ENCODE measurements at places on chromosomes 6 and 20.

- DNase-seq, result no peak
Measured at GRCh38 chr20:53001498-53002301, 29.5 kb downstream of the TSHZ2 start.

- DNase-seq, result no peak
Measured at GRCh38 chr6:108163267-108163643, 2.6 kb upstream of the NR2E1 start.

- no peak for DNase-seq
Measured at GRCh38 chr6:91786474-91787184, 1199.8 kb upstream of the MAP3K7 start.

GRCh38 chr20:41279546-41280225 is 37.8 kb downstream of the ZHX3 start:
- no peak for DNase-seq

GRCh38 chr6:161204866-161205557 is 68.8 kb downstream of the AGPAT4 start:
- no peak for DNase-seq

GRCh38 chr6:7535498-7535897 is 6.0 kb upstream of the DSP start:
- no peak for DNase-seq

DNA sequence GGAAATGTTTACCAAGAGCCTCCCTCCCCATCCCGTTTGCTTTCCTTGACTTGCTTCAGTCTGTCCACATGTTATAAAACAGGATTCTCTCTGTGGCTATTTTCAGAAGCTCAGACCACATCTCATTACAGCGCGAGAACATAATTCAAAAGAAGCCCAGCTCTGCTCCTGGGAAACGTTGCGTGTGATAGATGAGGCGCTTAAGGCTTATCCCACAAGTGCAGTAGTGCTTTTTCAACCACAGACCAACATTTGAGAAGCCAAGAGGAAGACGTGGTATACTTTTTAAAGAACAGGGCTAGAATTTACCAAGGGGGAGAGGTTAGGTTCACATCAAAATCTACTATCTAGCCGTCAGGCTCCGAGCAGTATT is 239.5 kb downstream of the SLC24A3 start:
- DNase-seq, result no peak

DNA sequence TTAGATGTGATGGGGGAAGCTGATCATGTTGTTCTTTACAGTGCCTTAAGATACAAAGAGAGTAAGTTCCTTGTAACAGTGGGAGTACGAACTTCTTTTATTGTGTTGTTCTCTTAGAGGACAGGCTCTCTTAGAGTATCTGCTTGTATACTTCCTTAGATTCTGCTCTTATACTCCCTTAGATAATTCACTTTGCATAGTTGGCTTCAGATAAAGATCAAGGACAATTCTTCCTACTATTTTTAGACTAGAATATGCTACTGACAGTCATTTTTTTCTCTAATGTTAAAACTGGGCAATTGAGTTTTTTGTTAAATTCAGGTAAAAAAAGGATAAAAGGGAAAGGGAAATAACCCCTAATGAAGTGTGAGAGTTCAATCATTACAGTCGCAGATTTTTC is 138.7 kb downstream of the MYB start:
- DNase-seq, result no peak

DNA sequence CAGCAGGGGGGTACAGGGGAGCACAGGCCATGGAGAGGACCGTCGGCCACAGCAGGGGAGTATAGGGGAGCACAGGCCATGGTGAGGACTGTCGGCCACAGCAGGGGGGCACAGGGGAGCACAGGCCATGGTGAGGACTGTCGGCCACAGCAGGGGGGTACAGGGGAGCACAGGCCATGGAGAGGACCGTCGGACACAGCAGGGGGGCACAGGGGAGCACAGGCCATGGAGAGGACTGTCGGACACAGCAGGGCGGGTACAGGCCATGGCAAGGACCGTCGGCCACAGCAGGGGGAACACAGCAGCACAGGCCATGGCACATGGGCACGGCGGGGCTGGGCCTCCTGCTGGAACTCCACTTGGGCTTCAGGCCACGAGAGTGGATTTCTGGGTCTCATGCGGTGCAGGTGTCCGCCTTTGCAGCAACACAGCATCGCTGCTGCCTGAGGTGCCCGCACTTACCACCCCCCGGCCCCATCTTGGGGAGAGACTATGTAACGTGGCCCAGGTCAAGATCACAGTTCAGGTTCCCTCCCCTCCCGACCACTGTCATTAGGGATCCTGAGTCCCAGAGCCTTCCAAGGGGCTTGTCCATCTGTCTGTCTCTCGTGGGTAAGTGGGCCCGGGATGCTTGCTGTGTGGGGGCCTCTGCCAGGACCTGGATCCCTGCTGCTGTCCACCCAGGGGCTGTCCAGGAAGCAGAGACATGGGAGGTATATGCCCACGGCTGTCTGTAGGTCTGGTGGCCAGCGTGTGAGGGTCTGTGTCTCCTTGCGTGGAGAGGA is 2.5 kb downstream of the NPBWR2 start:
- DNase-seq, result no peak

DNA sequence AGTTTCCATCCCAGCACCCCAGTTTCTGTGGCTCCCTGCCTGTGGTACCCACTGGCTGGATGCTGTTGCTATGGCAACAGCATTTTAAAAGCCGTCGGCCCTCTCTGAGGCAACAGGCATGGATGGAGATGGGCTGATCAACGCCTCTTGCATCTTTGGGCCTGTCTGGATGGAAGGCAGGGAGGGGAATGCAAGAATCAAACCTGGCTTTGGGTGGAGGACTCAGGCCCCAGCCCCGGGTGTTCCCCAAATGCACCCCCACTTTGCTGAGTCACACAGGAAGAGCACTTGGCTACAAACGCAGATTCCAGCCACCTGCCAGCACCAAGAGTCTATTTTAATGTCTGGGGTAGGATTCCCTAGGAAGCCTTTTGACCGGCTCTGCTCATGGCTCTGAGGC is 45.7 kb upstream of the TGM2 start:
- no peak for DNase-seq

- DNase-seq, result no peak
Measured at GRCh38 chr20:4064144-4064909, 49.0 kb upstream of the RNF24 start.

DNA sequence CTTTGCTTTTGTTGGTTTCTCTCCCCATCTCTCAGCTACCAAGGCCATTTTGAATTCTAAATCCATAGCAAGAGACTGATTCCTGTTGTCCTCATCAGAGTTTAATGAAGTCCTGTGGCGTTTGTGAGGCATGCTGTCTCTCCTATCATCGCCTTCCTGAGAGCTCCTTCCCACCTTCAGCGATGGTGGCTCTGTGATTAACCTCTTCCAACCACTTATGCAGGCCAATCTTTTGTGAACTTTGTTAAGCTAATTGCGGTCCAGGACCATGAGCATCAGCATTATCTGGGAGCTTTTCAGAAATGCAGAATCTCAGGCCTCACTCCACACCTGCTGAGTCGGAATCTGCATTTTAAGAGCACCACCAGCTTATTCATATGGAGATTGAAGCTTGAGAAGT is 272.5 kb upstream of the CDYL start:
- no peak for DNase-seq

- no peak for DNase-seq
Measured at GRCh38 chr6:31120151-31120915, at the start of gene CDSN. CDSN (minus strand) TSS chr6:31120446; CDS start chr6:31120419, 27 bp downstream.

DNA sequence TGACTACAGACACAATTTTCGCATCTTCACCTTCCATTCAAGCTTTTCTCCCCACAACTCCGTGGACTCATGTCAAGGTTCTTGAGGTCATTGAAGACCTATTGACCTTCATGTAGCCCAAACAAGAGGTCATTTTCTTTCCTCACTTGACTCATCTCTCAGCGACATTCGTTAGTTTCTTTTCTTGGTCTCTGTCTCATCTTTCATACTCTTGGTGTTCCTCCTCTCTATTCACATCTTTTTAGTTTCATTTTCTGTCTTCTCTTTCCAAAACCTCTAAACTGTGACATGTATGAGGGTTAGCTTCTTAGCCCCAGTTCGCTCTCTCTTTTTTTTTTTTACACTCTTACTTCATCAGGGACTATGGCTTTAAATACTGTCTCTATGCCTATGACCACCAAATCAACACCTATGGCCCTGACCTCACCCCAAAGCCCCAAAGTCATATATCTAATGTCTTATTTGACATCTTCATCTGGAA is 128.6 kb upstream of the BACH2 start:
- no peak for DNase-seq

GRCh38 chr20:20823476-20823881 is 111.0 kb upstream of the RALGAPA2 start:
- DNase-seq, result no peak

- DNase-seq, result no peak
Measured at GRCh38 chr6:21679761-21680265, 86.3 kb downstream of the SOX4 start.

DNA sequence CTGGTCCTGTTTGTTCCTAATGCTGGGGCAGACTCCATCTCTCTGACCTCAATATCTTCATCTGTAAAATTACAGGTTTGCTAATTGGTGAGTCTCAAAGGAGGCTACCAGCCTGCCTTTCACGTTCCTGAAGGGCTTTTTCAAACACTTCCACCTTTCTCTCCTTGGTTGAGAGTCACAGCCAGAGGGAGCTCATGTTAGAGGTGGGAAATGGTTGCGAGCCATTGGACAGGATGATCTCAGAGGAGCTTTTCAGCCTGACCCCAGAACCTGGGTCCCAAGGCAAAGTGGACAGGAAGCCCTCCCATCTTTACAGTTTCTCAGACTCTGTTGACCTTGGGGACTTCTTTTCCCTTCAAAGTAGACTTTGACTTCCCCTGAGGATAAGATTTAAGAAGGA is 37.6 kb downstream of the NDUFAF5 start:
- no peak for DNase-seq

DNA sequence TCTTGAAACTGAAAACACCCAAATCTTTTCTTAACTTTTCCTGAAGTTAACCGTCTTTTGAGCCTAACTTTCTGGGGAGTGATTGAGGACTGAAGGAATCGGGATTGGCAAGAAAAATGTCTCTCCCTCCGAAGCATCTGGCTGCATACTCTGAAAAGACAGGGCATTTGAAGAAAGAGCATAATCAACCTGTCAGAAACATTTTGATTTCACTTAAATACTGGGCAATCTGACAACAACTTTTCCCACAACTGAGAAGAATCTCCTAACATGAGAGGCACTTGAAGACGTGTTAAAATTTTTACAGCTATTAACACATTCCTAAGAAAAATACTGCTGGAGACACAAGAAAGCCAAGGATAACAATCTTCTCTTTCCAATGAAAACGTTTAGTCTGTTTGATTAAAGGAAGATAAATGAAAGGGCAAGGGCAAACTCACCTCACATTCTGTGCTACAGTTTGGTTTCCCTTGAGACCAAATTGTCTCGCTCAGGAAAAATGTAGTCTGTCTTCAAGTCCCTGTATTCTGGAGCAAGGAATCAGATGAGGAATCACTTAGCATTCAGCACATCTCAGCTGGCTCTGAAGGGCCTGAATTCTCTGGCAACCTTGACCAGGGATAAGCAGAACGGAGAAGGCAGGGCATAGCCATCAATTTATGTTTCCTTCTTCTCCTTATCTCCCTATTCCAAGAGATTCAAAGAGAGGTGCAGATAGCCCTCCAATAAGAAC is 76.1 kb downstream of the TBX18 start:
- DNase-seq, result no peak

- peak; percentile 15 for DNase-seq
Measured at GRCh38 chr6:145028144-145028818, 707.0 kb downstream of the EPM2A start.

DNA sequence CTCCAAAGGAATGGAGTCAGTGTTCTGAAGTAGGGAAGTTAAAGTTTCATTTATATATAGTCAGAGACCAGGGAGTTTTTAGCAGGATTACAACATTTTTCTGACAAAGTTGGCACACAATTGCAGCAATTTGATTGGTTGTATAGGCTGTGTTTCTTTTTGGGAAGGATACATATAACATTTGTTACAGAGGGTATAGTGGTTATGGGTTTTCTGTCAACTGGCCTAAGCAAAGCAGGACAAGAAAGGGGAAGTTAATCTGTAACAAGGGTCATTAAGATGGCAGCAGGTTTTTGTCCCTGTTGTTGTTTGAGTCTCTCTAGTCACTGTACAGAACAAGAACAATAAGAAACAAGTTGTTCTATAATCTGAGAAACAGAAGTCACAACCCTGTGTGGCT is 41.4 kb downstream of the TPD52L1 start:
- DNase-seq, result no peak

DNA sequence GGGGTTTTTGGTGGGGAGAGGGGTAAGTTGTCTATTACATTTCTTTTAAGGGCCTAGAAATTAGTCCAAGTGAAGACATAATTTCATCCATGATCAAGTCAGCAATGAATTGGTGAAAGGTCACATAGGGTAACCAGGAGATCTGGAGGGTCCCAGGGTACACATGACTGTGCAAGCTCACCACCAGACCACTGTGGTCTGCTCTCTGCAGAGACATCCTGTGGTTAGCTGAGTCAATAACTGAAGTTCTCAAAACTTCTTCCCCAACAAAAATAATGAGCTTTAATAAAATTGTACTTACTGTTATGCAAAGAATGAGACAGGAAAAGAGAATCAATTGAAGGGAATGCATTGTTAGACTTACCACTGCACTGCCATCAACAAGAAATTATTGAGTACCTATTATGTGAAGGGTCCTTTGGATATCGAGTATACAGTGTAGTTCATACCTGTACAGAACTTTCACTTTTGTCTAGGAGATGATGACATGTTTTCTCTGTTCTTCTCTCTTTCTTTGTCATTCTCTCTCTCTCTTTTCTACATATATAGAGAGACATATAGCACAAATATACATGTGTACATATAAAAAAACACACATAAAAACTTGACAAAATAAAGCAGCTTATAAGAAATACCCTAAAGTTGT is 209.8 kb downstream of the GJA1 start:
- no peak for DNase-seq

DNA sequence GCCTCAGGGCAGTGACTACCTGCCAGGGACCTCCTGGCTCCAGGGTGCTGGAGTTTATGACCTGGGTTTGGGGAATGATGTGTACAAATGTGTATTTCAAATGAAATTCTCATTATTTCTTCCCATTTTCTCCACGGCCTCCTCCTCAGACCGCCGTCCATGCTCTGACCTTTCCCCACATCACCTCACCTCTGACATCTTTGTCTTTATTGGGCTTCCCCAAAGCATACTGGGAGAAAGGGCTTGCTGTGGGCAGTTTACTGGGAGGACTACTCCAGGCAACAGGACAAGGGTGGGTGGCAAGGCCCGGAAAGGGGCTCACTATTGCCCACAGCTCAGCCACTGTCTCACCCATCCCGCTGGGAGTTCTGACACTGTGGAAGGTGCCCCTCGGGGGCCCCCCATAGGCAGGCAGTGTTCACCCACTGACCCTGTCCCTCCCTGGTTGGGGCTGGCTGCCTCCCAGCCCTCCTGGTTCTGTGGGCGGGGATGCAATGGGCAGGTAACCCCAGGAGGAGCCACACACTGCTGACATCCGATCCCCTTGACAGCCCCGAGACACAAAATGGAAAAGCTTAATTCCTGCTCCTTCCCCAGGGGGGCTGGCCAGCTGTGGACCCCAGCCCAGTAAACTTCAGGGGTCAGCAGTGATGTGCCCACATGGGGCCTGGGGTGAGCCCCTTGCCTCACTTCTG is 39.8 kb upstream of the CST7 start:
- DNase-seq, result no peak
